ENCODE measurements at places on chromosomes 1 and 21.

GRCh38 chr1:43207229-43207853, 35.2 kb downstream of the CFAP57 start:
- DNase-seq: no peak

DNA sequence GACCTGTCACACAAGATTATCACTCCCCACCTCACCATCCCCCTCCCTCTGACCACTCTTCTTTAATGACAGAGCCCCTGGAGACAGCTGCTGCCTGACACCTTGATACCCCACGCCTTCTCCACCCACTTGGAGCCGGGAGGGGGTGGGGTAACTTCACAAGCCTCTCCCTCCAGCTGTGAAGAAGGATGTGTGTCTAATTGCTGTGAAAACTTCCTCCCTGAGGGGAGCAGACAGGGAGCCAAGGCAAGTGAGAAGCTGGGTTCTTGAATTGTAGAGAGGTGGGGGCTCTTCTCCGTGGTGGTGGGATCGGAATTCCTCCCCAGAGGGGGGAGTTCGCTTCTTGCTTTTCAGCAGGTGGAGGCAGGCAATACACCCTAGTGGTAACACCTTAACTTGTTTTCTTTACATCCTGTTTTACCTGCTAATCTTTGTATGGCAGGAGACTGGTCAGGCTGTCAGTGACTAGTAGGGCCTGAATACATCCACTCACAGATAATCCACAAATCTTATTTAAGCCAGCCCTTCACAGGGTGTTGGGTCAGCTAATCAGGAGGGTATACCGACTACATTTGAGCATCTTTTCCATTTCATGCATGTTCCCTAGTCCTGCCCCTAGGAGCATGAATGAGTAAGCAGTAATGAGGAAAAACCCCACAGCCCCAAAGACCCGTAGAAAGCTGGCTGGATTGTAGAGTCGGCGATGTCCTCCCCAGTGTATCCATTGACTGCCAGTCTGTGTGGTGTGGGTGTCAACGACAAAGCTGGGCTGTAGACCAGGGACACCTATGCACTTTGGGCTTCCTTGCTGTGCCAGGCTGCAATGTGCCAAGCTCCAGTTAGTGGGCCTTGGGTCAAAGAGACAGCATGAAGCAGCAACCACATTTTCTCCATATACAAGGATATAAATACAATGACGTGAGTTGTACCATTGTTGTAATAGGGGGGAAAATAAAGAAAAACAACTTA, 57.3 kb downstream of the NFASC start:
- DNase-seq: no peak

DNA sequence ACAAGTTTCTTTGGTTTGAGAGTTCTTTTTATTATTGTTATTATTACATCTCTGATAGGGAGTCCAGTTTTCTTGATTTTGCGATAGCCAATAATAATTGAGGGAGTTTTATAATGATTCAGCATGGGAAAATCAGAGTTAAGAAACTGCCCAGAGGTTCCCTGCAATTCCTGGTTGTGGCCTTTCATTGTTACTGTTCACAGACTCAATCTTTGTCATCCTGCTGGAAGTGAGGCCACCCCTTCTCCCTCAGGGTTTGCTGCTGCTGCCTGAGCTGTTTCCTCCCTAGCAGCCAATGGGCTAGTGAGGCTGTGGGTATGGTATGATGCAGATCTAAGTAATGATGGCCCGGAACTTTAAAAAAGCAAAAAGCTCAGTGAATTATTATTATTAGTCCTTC, 50.2 kb upstream of the TACSTD2 start:
- no peak for DNase-seq

GRCh38 chr1:159509440-159510228, 26.2 kb downstream of the OR10J5 start:
- no peak for DNase-seq

DNA sequence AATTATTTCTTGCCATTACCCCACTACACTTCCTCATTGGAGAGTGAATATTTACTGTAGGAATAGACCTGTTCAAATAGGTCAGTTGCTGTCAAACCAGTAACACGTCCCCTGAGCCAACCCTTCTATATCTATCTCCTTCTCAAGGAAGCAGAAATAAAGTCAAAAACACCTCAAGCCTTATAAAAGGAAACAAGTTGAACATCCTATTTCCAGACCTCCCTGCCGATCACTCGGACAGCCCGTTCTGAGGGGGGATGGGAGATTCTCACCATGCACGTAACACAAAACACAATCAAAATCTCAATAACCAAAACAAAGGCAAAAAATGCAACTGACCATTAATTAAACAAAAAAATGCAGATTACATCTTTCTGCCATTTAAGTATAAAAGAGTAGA, 121.5 kb upstream of the KRTAP19-8 start:
- DNase-seq: no peak

DNA sequence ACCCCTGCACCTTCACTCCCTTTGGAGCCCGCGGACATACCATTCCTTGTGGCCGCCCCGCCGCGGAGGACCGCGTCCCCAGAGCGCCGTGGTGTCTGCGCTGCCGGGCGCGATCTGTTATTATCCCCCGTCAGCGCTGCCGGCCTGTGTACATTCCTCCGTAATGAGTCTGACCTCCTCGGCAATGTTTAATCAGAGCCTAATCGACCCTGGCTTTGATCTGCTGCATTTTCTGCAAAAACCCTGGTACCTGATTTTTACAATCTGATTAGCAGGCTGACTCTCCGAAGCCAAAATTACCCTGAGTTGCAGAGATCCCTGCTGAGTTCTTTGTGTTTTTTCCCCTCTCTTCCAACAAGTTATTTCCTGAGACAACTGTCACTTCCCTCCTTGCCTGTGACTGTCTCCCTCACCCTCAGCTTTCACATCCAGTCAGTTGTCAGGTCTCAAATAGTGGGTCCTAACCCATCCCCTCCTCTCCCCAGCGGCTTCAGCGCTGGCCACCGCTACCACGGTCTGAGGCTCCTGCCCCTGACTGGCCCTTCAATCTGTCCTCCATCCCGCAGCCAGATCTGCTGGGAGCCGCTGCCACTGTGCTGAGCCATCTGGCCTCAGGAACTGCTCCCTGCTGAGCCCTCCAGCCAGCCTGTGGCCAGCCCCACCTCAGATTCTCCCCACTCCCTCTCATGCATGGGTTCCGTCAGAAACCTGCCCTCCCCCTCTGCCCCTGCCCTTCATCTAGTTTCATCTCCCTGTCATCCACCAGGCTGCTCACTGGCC, 53.5 kb downstream of the GLIS1 start:
- no peak for DNase-seq

Measured in stimulated activated CD4-positive, alpha-beta T cell treated with anti-CD3 and anti-CD28 coated beads, Interleukin-2, amount 100 ng/mL, for 48 hours (primary cell).